NCI-H1436 treated with DMSO at 0.1 percent for 48 hours (cell line): ENCODE measurements at places on chromosomes 7 and 10.

GRCh38 chr10:102540023-102540422, 36.3 kb downstream of the SUFU start:
- no peak for DNase-seq

DNA sequence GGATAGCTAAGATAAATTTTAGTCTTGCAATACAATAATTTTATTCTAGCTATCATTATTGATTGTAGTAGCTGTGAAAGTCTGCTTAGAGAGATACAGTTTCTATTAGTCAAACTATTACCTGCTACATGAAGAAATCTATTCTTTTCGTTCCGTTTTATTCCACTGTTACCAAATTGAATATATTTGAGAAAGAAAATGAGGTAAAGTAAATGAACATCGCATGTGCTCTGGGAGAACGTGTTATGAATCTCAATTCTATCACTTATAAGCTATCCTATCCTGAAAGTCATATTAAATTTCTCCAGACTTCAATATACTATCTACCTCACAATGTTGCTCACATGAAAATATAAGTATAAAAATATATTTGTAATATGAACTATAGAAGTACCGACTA, 21.3 kb downstream of the GRM3 start:
- no peak for DNase-seq

DNA sequence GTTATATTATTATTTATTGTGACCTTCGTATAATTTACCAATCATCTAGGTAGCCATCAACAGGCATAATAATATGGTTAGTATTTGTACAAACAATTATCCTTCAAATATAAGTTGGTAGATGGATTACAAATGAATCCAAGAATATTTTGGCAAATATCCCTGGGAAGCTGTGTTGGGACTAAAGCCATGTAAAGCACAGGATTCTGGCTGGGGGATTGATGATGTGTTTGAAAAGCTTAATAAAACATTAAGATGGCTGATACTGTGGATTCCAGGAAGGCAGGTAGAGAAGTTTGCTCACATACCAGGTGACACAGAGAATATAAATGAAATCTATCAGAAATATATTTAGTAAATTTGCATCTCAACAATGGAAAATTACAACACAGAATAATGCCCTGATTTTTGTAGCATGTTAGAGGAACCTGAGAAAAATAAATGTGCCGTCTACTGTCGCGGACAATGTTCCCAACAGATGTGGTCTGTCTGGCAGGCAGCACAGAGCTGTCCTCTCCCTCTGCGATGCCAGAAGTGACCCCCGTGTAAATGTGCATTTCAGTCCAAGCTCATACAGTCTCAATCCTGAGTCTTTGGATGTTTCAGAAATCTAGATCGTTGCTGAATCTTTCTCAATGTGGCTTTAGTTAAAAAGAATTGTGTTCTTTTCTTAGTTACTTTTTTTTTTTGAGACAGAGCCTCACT, 125.0 kb downstream of the TEX36 start:
- no peak for DNase-seq

GRCh38 chr10:69644658-69645295, 14.7 kb downstream of the FAM241B start:
- no peak for DNase-seq

DNA sequence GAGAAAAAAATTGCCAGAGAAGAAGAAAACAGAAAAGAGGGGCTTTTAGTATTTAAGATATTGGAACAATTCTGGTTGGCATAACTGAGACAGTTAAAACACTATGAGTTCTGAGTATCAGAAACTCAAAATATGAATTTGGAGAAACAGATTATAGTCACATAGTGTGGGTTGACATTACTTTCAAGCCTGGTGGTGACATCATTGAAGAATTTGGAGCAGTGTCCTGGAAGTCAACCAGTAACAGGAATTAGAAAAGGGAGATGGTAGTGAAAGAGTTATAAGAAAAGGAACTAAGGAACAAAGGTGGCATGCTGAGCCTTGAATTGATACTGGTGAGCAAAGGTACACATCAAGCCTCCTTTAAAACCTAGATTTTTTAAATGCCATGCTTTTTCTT, 88.2 kb downstream of the ZNF438 start:
- no peak for DNase-seq

DNA sequence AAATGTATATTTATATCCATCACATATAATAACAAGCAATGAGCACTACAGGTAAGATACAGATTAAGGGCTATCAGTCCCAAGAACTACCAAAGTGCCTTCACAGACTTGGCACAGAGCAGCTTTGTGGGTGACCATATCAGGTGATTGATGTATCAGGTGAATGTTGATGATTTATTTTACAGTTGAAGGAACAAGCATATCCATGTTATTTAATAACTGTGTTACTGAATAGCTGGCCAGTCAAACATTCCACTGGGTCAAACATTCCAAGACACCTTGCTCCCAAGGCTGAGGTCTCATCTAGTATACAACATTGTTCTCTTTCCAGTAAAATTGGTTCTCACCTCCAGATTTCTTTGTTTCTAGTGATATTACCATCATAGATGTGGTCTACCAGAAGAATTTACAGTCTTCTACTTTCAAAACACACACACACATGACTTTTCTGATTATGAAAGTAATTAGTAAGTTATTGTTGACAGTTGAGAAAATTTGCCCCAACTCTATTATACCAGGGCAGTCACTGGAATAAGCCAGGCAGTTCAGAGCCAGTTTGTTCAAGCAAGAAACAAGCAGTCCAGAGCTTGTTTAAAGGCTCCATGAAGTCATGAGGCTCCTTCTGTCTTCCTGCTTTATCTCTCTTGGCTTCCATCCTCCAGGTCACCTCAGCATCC, 68.2 kb downstream of the ELAPOR2 start:
- no peak for DNase-seq

- no peak for DNase-seq
Observed at GRCh38 chr10:131775433-131775832, 125.4 kb upstream of the PPP2R2D start.
